ENCODE measurements at places on chromosomes 5 and 9. TPM values are rescaled to one million over a fixed set of nuclear protein-coding genes. Genes with fewer than 3 reads are reported as not detected.

The REEP2 gene
- total RNA-seq: 0.33 TPM

The KCNV2 gene
- total RNA-seq: not detected

The PDLIM4 gene
- total RNA-seq: not detected

The SMIM33 gene
- total RNA-seq: not detected

The ECPAS gene
- total RNA-seq: 37.5 TPM

The CCT5 gene
- total RNA-seq: 27.4 TPM

The TMEM215 gene
- not detected for total RNA-seq

The LCN15 gene
- total RNA-seq: not detected

The MEIKIN gene
- total RNA-seq: not detected

The SLC6A7 gene
- not detected for total RNA-seq

GRCh38 chr5:33894566-33894965 is 2.8 kb upstream of the ADAMTS12 start:
- no peak for DNase-seq

DNA sequence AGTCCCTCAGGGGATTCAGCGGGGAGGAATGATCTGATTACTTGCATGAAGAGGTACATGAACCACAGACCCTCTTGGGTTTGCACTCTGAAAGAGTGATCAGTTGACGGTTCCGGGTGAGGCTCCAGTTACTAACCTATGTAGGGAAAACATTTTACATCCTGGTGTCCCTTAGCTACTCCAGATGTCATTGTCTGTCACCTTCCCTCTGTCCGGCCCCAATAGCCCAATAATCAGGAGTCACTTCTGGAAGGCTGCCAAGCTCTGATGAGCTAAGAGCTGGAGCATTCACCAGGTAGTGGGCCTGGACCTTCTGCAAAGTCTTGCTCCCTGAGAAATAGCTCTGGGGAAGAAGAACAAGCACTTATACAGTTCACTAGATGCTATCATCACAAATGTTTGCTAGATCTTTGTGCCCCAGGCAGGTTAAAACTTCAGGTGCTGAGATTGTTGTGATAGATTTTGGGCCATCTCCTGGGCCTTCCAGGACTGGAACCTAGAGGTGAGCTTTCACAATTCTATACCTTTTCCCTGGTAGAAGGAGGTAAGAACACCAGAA is 64.5 kb downstream of the ENTREP1 start:
- DNase-seq: no peak

GRCh38 chr9:68500457-68501381 is 40.0 kb downstream of the TMEM252 start:
- no peak for DNase-seq

- no peak for DNase-seq
Measured at GRCh38 chr9:129052592-129052991, 16.2 kb downstream of the MIGA2 start.

GRCh38 chr9:107039542-107039941 is 176.6 kb downstream of the ZNF462 start:
- no peak for DNase-seq

DNA sequence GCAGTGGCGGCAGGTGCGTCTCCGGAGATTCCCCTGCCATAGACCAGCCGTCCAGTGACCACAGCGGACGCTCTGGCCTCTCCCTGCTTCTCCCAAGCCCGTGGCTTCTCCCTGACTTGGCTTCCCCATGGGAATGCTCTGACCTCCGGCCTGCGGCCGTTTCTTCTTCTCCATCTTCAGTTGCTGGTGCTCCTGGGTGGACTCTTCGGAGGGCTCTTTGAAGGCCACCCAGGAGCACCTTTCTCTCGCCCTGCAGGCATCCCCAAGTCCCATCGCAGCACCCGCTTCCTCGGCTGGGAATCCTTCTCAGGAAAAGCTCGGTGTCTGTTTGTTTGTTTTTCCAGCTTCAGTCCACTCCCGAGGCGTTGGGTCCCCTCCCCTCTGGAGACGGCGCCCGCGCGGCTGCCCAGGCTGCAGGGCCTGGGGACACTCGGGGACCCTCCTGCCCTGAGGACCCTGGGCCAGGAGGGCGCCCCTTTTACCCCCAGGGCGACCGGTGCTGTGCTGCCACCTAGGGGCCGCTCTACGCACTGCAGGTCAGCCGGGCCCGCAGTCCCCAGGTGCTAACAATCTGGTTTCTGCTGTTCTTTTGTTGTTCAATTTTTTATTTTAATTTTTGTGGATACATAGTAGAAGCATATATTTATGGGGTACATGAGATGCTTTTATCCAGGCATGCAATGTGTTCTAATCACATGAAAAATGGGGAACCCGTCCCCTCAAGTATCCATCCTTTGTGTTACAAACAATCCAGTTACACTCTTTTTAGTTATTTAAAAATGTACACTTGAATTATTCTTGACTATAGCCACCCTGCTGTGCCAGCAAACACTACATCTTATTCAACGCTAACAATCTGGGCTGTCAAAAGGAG is 197.9 kb upstream of the ADAMTS16 start:
- no peak for DNase-seq

DNA sequence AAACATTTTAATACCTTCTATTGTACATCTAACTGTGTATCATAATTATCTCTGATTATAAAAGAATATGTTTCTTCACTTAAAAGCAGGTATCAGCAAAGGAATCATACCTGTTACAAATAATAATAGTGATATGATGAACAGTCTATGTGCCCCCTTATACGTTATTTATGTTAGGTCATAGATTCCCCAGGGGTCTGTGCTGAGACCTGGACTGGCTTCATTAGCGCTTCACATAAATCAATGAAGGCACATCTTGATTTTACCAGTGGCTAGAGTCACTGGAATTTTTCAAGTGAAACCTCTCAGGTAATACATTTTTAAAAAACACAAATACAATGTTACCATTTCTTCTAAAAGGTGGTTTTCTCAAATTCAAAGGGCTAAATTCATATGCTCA is 275.2 kb downstream of the BNC2 start:
- no peak for DNase-seq

- DNase-seq: no peak
Measured at GRCh38 chr5:88602584-88602983, 280.4 kb downstream of the MEF2C start.

DNA sequence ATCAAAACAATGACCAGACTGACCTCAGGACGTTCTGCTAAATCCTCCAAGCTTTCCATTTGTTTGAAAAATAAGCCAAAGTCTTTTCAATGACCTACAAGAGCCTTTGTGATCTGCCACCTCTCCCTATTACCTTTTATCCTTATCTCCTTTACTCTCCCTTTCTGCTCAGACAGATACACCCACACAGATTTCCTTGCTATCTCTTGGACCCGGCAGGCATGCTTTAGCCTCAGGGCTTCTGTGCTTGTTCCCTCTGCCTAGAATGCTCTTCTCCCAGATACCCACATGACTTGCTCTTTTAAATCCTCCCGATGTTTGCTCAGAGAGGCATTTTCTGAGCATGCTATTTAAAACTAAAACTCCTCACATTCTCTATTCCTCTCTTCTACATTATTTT is 8.9 kb upstream of the ELOVL7 start:
- DNase-seq: no peak

- DNase-seq: no peak
Measured at GRCh38 chr5:77867914-77868313, 91.8 kb upstream of the TBCA start.

DNA sequence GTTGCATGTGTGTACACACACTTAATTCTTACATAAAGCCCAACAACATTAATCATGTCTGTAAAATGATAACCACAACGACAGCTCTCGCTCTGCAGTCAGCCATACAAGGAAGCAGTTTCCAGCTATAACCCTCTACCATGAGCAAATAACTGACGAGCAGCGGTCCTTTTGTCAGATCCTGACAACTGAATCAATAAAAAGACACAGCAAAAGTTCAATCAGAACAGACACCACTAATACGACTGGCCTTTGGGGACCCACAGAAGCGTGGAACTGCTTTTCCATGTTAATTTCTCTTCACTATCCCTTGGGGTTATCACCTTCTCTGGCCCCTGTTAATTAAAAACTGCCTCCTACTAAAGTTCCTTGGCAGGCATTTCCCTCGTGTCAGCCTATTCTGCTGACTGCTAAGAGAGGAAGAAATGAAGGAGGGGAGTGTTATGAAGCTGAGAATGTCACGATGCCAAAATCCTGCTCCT is 722.8 kb upstream of the GRAMD2B start:
- no peak for DNase-seq

DNA sequence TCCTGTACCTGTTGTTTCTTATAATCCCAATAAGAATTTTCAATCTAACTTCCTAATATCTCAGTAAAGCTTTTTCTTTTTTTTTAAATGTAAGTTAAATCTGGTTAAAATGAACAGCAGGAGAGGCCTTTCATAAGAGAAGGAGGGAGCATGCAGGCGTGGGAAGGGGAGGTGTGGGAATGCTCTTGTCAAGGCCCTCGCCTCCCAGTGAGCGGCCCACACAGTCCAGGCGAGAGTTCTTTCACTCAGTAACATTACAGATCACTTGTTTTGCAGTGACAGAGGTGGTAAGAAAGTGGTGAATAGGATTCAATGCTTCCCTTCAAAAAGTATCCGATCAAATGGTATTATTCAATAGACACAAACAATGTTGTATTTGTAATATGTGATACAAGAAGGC is 125.0 kb downstream of the EPB41L4A start:
- no peak for DNase-seq

DNA sequence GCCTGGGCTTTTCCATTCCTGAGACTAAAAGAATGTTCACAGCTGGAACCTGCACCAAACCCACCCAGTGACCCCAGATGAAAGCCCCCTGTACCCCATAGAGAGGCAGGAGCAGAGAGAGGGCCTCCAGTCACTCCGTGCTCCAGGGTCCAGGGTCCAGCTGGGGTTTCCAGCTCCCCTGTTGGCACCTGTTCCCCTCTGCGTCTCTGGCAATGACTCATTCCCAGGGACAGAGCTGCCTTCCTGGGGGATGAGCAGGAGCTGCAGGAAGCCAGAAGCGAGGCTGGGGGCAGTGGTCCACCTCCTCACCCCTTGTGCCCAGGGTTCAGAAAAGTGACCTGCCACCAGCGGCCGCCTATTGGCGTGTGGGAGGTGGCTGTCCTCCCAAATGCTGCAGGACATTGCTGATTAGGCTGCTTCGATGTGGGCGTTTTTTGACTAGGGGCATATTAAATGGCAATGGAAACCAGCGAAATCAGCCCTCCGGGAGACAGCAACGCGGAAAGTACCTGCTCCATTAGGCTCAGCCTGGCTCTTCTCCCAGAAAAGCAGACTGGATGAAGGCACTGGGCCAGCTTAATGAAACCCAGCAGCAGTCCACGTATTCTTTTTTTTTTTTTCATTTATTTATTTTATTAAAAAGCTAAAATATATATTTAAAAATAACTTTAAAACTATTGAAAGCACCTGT is 97.4 kb downstream of the DAP start:
- no peak for DNase-seq

GRCh38 chr9:86252870-86253269 is 6.6 kb downstream of the C9orf153 start:
- no peak for DNase-seq

DNA sequence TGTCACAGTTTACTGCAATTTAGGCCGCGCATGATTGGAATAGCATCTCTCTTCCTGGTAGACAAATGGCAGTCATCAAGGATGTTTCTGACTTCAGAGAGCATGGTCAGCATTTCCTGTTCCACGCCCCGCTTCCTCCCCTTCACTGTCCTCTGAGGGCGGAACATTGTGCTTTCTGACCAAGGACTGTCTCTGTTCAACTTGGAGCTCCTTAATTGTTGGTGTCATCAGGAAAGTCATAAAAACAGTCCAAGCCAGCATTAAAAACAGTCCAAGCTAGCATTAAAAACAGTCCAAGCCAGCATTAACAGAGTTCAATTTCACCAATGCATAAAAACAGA is 301.3 kb upstream of the IRX4 start:
- DNase-seq: no peak

- no peak for DNase-seq
Measured at GRCh38 chr5:59328709-59329296, 564.7 kb downstream of the PDE4D start.

DNA sequence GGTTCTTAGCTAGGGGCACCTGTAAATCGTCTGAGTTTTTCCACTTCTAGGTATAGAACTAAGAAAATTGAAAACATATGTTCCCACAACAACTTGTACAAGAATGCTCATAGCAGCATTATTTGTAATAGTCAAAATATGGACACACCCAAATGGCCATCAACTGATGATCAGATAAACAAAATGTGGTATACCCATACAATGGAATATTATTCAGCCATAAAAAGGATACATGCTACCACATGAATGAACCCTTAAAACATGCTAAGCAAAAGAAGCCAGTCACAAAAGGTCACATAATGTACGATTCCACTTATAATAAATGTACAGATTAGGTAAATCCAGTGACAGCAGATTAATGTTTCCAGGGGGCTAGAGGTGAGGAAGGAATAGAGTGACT is 46.0 kb upstream of the IL13 start:
- DNase-seq: no peak

DNA sequence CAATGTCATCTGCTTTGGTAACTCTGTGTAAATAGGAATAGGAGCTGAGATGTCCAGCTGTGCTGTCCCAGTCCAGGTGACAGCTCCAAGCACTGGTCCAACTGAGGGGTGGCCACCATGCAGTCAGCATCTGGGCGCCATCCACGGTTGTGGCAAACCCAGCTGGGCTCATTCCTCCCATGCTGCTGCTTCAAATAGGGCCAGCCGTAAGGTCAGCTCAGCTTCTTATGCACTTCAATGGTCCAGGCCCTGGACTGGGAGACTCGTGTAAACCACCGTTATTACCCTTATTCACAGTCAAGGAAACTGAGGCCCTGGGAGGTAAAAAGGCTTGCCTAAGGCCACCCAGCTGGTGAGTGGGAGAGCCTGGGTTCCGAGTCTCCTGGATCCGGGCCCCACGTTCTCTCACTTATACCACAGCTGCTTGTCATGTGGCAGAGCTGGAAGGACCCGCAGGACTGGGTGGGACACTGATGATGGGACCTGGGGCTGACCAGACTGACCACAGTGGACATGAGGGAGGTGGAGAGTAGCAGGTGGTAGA is 38.7 kb upstream of the ANGPTL2 start:
- DNase-seq: no peak

DNA sequence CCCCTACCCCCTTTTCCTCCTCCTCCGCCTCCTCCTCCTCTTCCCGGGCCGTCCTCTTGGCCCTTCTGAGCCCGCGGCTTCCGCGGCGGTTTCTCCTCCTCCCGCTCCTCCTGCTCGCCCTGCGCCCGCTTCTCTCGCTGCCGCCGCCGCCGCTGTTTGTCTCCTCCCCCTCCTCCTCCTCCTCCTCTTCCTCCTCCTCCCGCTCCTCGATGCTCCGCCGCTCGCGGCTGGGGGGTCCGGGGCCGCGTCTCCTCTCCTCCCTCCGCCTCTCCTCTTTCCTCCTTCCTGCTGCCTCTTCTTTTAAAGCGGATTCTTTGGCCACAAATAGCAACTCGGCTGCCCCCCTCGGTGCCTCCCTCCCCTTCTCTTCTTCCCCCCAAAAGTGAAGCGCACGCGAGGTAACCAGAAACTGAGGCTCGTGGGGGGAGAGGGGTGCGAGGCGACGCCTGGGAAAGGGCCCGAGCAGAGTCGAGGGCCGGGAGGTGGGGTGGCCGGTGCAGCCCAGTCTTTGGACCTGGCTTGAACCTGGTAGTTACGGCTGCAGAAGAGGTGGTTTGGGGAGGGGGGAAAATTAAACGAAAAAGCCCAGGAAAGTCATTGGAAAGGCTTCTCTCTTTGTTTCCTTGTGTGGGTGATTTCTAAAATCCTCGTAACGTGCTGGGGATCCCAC is 1058.5 kb upstream of the DMAC1 start:
- DNase-seq: no peak

GRCh38 chr5:167050568-167051401 is 1240.7 kb upstream of the WWC1 start:
- no peak for DNase-seq

GRCh38 chr5:168592014-168592368 is 12.8 kb upstream of the PANK3 start:
- no peak for DNase-seq

GRCh38 chr5:139949710-139950109 is 93.4 kb downstream of the NRG2 start:
- no peak for DNase-seq

- DNase-seq: no peak
Measured at GRCh38 chr5:124040799-124041198, 528.8 kb downstream of the CSNK1G3 start.
